Activated CD4-positive, alpha-beta memory T cell treated with anti-CD3 and anti-CD28 coated beads, Interleukin-2, amount 10 ng/mL, durations not matched to agents 7 days and 5 days (primary cell): ENCODE measurements at places on chromosomes 13 and 19.

- DNase-seq: no peak
Observed at GRCh38 chr13:110509478-110509926, 52.0 kb downstream of the RAB20 start.

GRCh38 chr13:42363941-42364612, 92.1 kb downstream of the AKAP11 start:
- no peak for DNase-seq

GRCh38 chr19:33769208-33769607, 27.5 kb upstream of the KCTD15 start:
- no peak for DNase-seq

DNA sequence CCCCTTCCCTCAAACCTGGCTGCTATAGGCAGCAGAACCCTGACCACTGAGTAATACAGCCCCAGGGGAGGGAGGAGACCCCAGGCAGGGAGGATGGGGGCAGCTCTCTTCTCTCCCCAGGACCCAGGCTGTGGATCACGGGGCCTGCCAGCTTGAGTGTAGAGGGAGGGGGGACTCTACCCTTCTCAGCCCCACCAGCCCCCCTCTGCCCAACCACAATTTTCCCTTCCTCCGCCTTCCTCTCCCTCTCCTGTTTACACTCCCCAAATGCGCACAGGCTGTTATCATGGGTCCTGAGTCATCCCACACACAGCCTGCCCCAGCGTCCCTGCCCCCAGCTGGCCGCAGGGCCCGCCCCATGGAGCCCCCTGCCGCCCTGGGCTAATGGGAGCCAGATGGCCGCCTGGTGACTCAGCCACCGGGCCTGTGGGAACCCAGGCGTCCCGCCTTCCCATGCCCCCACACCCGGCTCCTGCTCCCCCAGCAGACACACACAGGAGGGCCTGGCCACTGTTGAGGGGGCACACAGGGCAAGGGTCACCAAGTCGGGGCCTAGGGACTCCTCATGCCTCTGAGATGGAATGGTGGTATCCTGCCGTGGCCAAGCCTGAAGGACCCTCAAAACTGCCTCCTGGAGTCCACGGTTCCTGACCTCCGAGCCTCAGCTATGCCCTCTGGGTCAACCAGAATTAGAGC, 13.6 kb downstream of the CCDC97 start:
- no peak for DNase-seq

DNA sequence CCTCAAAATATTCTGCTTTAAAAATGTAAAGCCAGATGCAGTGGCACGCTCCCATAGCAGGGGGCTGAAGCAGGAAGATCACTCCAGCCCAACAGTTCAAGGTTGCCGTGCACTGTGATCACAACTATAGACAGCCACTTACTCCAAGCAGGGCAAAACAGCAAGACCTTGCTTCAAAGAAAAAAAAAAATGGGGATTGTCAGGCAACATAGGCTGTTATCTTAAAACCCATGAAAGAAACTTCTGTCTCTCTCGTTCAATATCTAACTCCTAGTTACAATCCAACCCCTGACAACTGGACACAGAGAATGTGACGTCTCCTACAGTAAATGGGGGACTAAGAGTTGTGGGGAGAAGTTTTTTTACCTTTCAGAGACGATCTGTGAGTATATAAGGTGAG, 17.4 kb downstream of the ELF1 start:
- DNase-seq: no peak

DNA sequence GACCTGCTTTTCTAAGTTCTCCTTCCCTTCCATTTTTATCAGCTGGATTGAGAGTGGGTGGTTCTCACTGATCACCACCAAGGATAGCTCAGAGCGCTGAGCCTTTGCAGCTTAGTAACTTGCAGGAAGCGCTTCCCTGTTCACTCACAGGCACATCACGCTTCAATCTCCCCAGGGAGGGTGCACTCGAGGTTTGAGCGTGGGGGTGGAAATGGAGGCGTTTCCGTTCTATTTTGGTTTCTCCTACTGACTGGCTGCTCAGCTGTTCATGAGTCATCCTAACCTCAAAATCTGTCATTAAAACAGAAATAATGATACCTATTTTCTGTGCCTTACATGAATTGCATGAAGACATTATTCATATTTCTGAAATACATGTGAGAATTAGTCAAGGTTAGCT, 292.1 kb downstream of the SPRY2 start:
- peak; percentile 46 for DNase-seq

GRCh38 chr19:42017040-42017439, 23.0 kb upstream of the ATP1A3 start:
- DNase-seq: no peak

- no peak for DNase-seq
Observed at GRCh38 chr13:101916108-101916774, 463.8 kb downstream of the ITGBL1 start.

GRCh38 chr19:15466851-15467733, 2.7 kb upstream of the RASAL3 start:
- DNase-seq: peak; percentile 83

DNA sequence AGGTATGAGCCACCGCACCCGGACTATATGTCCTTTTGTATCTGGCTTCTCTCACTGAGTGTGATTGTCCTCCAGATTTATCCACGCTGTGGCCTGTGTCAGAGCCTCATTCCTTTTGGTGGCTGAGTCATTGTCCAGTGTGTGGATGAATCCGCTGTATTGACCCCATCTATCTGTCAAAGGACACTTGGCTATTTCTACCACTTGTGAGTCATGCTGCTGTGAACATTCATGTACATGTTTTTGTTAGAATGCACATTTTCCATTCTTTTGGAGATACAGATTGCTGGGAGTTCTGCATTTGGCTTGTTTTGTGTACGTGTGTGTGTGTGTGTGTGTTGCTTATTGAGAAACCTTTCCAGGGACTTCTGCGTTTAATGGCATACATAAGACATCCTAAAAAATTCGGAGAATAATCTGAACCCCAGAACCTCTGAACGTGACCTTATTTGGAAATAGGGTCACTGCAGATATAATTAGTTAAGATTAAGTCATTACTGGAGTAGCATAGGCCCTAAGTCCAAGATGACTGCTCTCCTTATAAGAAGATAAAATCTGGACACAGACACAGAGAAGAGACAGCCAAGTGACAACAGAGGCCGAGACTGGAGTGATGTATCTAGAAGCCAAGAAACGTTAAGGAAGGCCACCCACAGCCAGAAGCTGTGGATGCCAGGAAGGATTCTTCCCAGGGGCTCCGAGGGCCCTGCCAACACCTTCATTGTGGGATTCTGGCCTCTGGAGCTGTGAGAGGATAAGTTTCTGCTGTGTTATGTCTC, 4.9 kb upstream of the GIPC3 start:
- DNase-seq: no peak

DNA sequence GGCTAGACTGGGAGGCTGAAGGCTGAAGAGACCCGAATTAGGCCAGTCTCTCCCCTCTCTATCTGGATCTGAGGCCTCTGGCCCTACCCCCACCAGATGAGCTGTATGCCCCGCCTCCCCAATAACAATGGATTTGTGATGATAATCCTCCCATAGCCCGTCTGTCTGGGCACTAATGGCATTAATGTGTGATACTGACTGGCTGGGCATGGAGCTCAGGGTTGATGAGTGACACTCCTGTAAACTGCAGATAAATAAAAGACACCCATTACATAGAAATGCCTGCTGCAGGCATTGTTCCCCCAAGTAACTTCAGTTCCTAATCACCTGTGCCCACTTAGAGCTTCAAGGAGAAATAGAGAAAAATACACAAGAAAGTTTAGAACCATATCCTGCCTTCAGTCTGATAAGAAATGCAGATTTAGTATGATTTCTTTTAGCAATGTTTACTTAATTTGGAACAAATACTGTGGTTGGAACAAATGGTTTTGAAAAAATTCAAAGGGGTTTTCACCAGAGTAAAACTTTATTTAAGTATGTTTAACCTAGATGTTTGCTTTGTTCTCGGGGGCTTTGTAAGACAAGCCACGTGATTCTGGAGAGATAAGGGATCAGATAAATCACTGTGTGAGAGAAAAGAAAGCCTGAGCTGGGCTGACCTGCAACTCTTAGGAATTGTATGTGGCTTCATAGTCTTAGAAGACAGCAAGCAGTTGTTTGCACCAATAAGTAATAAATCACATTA, 60.3 kb downstream of the TNFRSF19 start:
- DNase-seq: no peak
